ENCODE measurements at places on chromosomes 7 and 10.

- DNase-seq, result no peak
Measured at GRCh38 chr7:40498924-40499510, 364.2 kb downstream of the SUGCT start.

DNA sequence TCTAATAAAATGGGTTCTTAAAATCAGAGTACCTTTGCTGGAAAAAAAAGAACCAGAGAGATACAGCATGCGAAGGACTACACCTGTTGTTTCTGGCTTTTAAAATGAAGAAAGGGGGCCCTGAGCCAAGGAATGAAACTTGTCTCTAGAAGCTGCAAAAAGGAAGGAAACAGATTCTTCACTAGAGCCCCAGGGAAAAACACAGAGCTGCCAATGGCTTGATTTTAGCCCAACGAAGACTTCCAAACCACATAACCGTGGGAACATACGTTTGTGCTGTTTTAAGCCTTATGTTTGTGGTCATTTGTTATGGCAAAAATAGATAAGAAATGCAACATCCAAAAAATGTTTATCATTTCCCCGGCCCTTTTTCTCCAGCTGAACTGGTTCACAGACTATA lies 780.0 kb downstream of the SORCS1 start:
- no peak for DNase-seq

DNA sequence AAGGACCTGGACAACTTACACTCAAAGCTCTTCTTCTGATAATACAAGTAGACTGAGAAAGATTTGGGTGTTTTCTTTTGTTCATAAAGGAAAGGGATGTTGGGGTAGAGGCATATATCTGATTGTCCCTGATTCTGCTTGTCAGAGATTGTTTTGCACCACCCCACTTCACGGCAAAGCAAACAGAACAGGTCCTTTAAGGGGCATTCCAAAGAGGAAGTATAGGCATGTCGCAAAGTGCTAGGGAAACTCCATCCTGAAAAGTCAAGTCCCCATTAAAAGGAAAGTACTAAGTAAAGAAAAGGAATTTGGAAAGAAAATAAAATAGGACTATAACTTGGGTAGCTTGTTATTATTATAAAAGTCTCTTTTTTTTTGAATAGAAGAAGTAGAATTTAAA lies 233.0 kb downstream of the DNAJB9 start:
- no peak for DNase-seq

GRCh38 chr7:30931929-30932540 lies 20.4 kb downstream of the AQP1 start:
- no peak for DNase-seq

DNA sequence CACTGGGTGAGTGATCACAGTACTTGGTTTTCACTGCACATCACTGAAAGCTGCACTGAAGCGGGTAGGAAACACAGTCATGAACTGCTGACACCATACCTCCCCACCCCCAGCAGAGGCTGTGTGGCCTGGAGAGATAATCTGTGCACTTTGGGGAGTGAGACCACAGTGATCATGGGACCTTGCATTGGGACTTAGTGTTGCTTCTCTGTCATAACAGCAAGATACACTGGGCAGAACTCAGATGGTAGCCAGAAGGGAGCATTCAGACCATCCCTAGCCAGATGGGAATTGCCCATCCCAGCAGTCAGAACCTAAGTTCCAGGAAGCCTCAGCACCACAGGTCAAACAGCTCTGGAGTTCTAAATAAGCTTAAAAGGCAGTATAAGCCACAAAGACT lies 346.4 kb upstream of the TMEM229A start:
- DNase-seq, result no peak

Measured in T-helper 9 cell (primary cell).